ENCODE measurements at places on chromosomes 13 and 19.

GRCh38 chr19:56837004-56837403 lies 3.5 kb downstream of the PEG3 start:
- no peak for DNase-seq

- no peak for DNase-seq
These were observed 2.0 kb downstream of the REX1BD start for GRCh38 chr19:18590273-18591272.

- no peak for DNase-seq
These were observed 529.0 kb downstream of the MYO16 start for GRCh38 chr13:109158383-109158782.

GRCh38 chr19:8151767-8152035 lies 2.3 kb upstream of the FBN3 start:
- no peak for DNase-seq

DNA sequence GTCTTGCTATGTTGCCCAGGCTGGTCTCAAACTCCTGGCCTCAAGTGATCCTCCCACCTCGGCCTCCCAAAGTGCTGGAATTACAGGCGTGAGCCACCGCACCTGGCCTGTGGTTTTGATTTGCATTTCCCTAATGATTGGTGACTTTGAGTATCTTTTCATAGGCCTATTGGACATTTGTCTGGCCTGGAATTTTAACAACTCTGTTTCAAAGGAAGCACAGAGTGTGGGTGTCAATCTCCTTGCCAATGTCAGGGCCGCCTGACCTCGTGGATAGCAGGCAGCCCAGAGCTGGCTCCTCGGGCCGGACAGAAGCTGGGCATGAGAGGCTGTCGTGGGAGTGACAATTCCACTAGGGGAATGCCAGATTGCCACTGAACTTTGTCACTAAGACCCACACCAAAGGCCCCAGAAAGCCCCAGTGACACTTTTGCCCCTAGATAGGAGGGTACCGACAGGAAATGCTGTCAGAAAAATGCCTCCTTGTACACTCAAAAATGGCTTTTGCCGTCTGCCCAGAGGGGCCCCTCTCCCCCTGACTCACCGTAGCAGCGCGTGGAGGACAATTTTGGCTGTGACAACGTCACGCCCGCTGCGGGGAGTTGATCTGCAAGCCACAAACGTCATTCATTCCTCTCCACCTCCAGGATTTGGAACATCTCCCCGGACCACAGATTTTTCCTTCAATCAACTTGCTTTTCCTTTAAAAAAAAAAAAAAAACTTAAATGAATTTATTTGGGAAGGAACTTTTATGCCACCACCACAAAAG lies 11.7 kb upstream of the ADGRE5 start:
- DNase-seq: no peak

DNA sequence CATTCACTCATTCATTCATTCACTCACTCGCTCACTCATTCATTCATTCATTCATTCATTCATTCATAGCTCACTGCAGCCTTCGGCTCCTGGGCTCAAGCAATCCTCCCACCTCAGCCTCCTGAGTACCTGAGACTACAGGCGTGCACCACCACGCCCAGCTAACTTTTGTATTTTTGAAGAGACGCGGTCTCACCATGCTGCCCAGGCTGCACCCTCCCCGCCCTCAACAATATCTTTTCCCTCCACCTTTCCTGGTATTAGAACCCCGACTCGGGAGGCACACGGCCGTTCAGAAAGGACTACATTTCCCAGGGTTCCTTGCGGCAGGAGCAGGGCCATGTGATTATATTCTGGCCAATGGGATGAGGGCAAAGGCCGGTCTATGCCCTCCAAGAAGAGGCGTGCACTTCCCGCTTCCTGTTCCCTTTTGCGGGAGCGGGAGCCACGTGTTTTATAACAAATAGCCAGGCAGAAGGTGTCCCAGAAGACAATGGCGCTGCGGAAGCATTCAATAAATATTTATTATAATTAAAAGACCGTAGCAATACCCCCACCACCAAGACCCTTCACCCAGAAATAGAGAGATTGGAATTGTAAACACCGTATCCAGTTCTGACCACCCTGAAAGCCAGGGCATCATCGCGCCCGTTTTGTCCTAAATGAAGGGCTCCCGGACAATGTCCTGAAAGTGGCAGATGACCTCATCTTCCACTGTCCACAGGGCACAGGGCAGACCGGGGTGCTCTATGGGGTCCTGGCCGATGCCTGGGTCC lies 15.9 kb downstream of the TICAM1 start:
- peak; percentile 48 for DNase-seq

- no peak for DNase-seq
These were observed 732 bp downstream of the SELENOV start for GRCh38 chr19:39515551-39516191.

GRCh38 chr13:21901336-21901735 lies 230.5 kb downstream of the FGF9 start:
- no peak for DNase-seq

- no peak for DNase-seq
These were observed 24.5 kb downstream of the PPP5C start for GRCh38 chr19:46371371-46371901.

DNA sequence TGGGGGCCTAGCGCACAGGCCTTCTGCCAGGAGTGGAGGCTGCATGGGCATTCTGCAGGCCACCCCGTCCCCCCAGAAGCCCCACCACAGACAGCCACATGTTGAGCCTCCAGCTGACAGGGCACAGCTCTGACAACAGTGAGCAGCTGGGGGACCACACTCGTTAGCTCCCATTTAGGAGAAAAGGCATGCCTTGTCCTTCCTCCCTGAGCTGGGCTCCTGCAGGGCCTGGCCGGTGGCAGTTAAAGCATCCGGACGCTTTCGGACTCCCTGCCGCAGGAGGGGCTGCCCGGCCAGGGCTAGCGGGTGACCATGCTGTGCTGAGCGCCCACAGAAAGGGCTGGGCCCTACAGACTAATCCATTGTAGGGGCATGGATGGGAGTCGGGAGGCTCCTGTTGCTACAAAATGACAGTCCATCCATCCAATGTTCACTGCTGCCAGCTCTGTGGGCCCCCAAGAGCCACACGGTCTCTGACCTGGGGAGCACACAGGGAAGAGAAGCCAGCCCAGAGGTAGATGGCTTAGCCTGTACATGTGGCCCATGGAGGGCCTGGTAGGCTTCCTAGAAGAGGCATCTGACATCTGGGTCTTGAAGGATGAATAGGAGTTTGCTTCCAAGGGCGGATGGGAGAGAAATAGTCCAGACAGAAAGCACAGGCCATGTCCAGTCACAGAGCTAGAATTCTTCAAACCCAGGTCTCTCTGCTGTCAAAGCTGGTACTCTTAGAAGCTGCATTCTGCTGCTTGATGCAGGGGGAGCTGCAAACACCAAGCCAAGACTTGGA lies 116.5 kb upstream of the VSTM2B start:
- no peak for DNase-seq

- DNase-seq: no peak
These were observed 132.5 kb upstream of the ARGLU1 start for GRCh38 chr13:106700439-106700838.

- no peak for DNase-seq
These were observed 2.0 kb downstream of the SLC1A5 start for GRCh38 chr19:46786236-46787039.

DNA sequence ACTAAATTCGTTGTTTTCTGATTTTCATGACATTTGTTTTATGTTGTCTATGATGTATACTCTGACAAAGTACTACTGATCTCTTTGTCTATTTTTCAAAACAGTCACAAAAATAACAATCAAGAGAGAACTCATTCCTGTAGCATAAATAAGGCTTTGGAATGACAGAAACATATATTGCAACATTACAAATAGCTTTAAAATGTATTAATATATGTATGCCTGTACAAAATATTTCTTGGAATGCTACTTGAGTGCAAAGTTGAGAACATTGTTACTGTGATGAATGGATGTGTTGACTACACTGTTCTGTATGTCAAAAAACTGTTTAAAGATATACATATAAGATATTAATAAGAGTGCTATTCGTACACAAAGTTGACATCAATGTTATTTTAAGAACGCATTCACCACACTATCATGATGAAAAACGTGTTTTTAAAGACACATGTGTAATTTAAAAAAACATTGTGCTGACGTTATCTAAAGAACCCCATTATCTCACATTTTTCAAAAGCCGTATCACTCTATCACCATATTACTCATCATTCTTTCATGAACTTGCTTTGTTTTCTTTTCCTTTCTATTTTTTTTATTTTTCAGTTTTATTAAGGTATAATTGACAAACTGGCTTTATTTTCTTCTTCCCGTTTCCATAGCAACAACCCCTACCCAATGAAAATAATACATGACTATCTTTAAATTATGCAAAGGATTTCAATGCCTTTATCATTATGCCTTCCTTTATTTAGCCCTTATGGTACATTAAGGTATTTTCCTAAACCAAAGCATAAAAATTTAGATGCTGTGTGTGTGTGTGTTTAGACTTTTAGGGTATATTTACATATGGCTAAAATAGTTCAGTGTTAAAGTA lies 918.8 kb downstream of the SLITRK1 start:
- no peak for DNase-seq

GRCh38 chr19:49590971-49591730 lies at the start of gene PRR12:
PRR12 (plus strand) TSS chr19:49591182; CDS start chr19:49591655, 473 bp downstream.
- no peak for DNase-seq

DNA sequence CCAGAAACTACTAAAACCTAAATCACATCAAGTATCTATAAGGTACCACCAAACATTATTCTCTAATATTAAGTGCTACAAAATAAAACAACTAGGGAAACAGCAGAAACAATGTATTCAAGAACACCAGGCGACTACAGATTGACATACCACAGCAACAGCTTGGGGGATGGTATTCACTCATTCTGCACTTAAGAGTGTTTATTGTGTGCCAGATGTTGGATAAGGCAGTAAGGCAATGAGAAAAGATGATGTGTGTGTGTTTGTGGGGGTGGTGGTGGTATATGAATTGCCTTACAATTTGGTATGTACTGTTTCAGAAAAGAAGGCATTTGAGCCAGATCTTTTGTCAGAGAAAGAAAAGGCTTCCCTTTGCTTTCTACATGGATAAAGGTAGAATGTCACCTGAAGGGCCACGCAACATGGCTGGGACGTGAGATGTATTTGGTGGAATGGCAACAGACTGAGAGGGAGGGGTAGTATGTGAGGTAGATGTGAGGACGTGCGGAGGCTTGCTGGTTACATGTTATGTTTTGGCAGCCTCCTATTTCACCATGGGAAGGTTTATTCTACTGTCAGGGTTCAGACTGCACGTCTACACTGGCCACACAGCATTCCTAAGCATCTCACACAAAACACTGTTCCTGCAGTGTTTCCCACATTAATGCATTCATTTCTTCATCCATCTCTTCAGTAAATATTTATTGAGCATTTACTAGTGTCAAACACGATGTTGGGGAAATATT lies 300.7 kb downstream of the KLF12 start:
- no peak for DNase-seq

- no peak for DNase-seq
These were observed 2.2 kb downstream of the ZNF415 start for GRCh38 chr19:53130506-53130905.

DNA sequence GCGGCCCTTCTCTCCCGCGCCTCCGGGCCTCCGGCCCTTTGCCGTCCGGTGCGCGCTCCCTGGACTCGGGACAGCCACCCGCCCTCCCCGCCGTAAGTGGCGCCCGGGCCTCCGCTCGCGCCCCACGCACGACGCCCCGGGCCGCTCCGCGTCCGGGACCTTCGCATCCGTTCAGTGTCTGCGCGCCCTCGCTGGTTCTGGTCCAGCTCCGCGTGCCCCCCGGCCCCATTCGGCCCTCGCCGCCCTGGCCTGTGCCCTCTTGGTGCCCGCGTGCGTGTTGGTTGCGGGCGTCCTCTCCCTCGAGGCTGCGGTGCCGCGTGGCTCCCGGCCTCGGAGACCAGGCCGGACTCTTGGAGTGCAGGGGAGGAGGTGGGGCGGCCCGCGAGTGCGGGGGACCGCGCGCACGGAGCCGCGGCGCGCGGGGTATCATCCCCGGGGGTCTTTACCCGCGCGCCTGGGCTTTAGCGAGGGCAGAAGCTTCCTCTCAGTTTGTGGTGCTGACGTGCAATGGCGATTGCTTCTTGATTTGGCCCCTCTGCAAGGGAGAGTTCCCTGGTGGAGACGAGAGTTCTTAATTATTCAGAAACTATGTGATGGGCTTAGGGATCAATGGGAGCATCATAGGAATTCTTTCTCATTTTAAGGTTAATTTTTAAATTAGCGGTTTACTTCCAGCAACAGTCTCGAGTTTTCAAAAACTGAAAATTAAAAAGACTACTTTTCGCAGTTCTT lies 757 bp downstream of the WASF3 start:
- DNase-seq: no peak

DNA sequence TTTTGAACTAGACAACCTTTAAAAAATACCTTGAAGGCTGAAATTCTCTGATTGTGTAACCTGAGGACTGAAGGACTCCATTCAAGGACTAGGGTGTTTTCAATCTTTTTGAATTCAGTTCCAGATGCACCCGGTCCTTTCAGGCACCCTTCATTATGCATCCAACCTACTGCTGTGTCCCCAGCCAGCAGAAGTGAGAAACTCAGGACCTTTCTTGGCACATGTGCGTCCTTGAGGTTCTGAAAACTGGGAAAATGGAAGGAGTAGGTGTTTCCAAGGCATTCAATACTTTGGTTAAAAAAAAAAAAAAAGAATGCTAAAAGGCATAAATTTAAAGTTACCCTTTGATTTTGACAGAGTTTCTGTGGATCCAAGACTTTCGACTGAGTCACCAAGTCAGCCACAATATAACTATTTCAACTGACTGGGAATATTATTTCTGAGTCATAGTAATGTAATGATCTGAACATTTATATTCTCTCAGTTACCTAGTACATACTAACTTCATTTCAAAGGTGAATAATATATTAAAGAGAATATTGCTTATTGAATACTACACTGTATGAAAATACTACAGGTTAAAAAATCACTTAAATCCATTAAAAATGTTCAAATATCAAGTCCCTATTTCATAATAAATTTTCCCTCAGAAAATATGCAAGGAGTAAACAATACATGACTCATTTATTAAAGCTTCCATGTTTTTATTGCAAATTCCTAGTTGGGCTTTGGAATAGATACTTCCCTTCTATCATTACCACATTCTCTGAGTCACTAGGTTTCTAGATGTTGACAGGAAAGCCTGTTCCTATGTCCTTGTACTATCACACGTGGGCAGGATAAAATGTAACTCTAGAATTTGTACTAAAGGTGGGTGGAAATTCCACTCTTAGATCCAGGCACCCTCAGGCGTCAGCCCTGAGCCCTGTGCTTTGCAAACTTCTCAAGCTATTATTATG lies 2.4 kb upstream of the ITGBL1 start:
- no peak for DNase-seq

GRCh38 chr19:6481541-6482342 lies at the start of gene DENND1C:
DENND1C (minus strand) TSS chr19:6481787; CDS start chr19:6481695, 92 bp downstream.
- DNase-seq: peak; percentile 45

GRCh38 chr13:88857256-88857655 lies 1186.1 kb downstream of the SLITRK5 start:
- DNase-seq: no peak

DNA sequence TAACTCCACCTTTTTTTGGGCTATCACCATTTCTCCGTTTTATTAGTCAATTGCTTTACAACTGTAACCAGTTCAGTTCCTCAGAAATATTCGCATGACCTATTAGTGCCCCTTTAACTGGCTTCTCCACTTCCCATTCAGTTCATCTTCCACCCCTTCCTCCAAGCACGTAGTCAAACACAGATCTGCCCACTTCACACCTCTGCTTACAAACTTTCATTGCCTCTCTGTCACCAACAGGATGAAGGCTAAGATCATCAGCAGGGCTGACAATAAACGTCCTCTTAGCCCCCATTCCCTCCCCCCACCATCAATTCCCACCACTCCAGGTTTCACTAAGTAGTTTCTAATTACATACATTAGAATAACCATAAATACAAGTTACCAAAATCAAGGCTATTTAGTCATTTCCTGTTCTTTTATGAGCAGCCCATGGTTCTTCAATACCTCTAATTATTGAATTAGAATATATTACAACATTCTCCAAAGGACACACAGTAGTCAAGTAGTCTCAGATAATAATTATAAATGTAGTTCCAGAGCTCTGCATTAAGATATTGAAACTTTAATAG lies 95.7 kb downstream of the SPRY2 start:
- DNase-seq: no peak

Measured in GM12878 (cell line).